Panc1 (cell line): ENCODE measurements at places on chromosomes 3 and 15. TPM values are rescaled to one million over a fixed set of nuclear protein-coding genes. Genes with fewer than 3 reads are reported as not detected.

PRSS50 gene
- 0.13 TPM for total RNA-seq

CHDH gene
- 24.1 TPM for total RNA-seq

AKAP13 gene
- total RNA-seq, result 94.2 TPM

SEMA3G gene
- total RNA-seq, result 1.6 TPM

AMT gene
- total RNA-seq, result 1.1 TPM

NTRK3 gene
- total RNA-seq, result not detected

OIP5 gene
- total RNA-seq, result 26.7 TPM

ARL14 gene
- total RNA-seq, result 2.5 TPM

APOD gene
- total RNA-seq, result not detected

FAH gene
- total RNA-seq, result 38.0 TPM

EEFSEC gene
- total RNA-seq, result 15.4 TPM

AMIGO3 gene
- 0.72 TPM for total RNA-seq

SERINC4 gene
- not detected for total RNA-seq

TEX9 gene
- 4.1 TPM for total RNA-seq

DNA sequence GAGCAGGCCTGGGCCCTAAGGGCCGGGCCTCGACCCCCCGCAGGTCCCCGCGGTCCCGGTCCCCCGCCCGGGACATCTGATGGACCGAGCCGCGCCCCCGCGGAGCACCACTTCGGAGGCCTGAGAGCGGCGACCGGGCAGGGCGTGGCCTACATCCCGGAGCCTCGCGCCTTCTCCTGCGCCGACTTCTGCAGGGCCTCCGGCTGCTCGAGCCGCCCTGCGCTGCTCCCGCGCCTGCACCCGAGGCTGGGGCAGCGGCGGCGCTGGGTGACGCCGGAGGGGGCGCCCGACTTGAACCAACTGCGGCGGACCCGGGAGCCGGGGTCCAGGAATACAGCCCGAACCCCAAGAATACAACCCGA lies 14.9 kb upstream of the GP9 start:
- DNase-seq, result no peak

GRCh38 chr3:62446337-62446940 lies 73.1 kb upstream of the FEZF2 start:
- no peak for DNase-seq

DNA sequence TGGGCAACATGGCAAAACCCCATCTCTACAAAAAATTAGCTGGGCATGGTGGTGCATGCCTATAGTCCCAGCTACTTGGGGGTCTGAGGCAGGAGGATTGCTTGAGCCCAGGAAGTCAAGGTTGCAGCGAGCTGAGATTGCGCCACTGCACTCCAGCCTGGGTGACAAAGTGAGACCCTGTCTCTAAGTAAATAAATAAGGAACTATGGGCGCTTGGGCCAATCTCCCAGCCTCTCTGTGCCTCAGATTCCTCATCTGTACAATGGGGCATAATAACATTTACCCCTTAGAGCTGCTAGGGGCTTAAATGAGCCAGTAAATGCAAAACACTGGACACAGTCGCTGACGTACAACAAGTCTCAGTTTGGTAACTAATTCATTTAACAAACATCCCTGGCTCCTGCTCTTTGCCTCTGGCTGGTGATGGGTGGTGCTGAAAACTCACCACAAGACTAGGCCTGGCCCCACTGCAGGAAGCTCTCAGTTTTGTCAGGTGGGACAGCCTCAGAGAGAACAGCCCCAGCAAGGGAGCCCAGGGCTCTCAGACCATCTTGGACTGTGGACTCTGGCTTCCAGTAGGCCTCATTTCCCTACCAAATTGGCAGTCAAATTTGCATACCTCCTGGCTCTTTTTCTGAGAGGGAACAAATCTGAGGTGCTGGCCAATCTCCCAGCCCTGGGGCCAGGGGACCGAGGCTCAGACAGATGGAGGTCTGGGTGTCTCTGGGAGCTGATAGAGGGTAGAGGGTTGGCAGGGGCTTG lies 6.4 kb upstream of the TBC1D2B start:
- no peak for DNase-seq

DNA sequence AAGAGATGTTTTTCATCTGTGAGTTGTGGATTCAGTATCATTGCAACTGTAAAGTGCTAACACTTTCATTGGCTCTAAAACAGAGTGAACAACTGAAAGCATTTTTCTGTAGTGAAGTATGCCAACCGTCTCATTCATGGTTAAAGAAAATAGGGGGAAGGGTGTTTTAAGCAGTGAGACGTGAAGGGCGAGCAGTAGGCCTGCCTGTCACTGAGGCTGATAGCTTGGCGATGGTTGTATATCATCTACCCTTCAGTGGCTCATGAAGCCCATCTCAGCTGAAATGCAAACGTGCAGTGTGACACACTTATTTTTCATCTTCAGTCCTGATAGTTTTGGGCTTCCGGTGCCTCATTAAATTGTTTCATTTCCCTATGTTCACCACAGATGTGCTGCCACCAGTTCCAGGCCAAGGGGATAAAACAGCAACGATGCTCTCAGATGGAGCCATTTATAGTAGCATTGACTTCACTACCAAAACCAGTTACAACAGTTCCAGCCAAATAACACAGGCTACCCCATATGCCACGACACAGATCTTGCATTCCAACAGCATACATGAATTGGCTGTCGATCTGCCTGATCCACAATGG lies 562.0 kb downstream of the ROBO2 start:
- DNase-seq, result no peak

- DNase-seq, result no peak
Observed at GRCh38 chr3:98326105-98326893, 27.4 kb upstream of the OR5K4 start.

GRCh38 chr3:129352650-129353588 lies 74.2 kb downstream of the HMCES start:
- no peak for DNase-seq

GRCh38 chr15:67103869-67104268 lies 38.5 kb downstream of the SMAD3 start:
- DNase-seq, result no peak

- no peak for DNase-seq
Observed at GRCh38 chr15:45168286-45168685, 19.5 kb downstream of the SHF start.

DNA sequence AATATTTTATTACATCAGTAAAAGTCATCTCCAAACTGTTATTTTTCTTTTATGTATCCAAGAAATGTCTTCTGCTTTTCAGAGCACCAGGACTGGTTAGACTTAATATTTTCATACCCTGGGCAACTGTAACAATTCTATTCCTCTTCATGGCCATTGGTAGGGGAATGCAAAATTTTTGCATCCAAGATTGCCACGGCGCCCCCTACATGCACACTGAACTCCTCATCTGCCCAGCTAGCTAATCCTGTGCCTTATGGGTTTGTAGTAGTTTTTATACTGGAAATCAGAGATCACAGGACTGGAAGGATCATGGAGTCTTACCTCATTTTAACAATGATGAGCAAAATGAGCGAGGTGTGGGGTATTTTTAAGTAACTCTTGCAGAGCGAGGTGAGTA lies 74.2 kb downstream of the CRTC3 start:
- no peak for DNase-seq

GRCh38 chr3:41477399-41478014 lies 278.2 kb downstream of the CTNNB1 start:
- no peak for DNase-seq

DNA sequence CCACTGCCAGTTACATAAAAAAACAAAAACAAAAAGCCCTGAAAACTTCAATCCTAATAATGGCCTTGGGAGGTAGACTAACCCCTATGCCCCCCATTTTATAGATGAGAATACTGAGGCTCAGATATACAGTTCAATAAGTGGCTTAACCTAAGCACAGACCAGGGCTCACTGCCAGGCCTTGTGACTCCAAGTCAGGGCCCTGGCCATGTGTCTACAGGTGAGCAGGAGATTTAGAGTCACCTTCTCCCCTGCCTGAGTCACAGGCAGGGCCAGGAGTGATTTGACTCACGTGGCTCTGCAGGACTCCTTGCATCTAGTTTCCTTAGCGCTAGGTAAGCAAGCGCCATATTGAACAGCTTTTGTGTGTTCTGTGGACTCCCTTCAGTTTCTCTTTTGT lies 98.6 kb upstream of the ETV5 start:
- DNase-seq, result no peak

DNA sequence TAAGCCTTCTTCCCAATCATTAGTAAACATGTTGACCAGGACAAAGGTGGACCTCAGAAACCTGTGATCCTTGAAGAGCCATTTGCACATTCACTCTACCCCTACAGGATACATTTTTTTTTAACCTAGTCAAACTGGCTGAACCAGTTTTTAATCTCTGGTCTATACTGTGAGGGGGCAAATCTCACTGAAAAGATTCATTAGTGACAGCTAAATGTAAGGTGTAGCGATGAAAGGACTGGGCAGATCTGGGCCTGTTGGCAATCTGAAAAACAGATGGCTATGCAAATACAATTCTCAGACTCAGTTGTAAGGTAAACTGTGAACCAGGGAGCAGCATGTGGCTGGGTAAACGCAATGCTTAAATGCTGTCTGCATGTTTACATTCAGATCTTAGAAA lies 75.6 kb upstream of the SNTN start:
- no peak for DNase-seq

DNA sequence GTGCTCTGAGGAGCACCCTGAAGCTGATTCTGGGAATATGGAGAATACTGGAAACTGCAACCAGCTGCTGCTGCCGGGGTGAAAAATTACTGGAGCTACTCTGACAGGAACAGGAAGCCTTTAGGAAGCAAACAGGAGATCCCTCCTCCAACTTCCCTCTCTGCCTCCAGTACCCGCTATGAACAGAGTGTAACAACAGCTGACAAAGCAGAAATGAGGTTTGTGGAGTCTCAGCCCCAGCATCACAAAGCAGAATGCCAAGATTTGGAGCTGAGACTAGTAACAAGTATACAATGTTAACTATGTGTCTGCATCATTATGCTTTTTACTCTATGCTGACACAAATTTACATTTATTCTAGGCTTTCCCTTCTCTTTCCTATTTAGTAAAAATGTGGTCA lies 22.7 kb upstream of the PIAS1 start:
- no peak for DNase-seq

- DNase-seq, result no peak
Observed at GRCh38 chr15:56425976-56426375, 39.0 kb downstream of the MNS1 start.

DNA sequence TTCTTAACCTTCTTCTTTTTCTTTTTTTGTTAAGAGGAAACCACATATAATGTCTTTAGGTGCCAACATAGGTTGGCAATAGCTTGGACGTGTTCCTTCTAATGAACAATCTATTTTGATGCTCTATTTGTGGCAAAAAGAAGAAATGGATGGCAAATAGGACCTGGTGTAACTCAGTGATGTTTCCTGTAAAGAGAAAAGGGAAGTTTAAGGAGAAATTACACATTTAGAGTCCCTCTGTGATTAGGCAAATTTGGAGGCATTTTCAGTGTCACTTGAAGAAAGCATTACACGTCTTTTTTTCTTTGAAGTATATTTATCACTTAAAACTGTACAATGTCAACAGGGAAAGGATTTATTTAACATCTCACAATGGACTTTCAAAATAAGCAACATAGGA lies 327.1 kb downstream of the ZIC1 start:
- DNase-seq, result no peak

DNA sequence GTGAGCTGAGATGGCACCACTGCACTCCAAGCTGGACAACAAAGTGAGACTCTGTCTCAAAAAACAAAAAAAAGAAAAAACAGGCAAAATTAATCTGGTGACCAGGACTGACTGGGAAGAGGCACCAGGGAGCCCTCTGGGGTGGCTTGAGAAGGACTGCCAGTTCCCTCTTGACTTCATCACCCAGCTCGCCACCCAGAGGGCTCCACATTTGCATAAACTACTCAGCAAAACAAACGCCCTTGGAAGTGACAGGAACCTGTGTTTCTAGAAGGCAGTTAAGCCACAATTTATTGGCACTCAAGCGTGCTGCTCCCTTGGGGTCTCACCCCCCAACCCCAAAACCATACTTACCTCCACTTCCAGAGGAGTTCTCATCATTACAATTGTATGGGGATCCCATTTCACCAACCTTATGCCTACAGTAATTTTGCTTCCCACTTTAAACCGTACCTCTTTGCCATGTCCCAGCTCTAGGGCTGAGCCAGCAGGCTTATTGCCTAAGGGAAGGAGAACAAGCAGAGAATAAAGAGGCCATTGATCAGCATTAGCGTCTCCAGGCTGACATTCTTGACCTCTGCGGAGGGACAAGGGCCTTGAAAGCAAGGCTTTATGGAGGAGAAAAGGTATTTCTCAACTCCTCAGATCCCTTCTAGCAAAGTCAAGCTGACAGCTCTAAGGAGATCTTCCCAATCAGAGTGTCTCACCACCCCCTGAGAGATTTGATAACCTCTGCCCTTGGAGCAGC lies 357.4 kb downstream of the SHQ1 start:
- no peak for DNase-seq
